ENCODE measurements at places on chromosomes 6 and 20.

DNA sequence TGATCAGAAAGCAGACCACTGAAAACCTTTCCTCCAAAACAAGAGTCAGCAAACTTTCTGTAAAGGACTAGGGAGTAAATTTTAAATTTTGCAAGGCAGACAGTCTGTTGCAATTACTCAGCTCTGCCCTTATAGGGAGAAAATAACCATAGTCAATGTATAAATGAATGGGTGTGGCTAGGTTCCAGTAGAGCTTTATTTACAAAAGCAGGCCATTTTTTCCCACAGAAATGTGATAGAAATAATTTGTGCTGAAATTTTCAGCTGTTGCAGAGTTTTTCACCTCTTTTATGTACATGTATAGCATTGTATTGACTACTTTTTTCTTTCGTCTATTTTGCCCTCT lies 7.7 kb downstream of the AMD1 start:
- DNase-seq, result no peak

DNA sequence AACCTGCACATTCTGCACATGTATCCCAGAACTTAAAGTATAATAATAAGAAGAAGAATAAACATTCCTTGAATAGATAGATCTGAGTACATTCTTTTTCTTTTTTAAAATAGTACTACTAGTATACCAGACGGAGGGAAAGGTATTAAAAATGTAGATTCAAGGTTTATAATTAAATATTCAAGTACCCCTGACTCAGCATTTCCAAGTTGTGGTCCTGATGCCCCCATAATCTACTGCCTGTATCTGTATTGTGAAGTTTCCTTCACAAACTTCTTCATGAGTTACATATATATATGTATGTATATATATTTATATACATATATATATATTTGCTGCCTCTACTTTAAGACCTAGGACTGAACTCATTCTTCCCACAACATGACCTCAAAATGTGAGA lies 14.0 kb downstream of the FRK start:
- DNase-seq, result no peak

DNA sequence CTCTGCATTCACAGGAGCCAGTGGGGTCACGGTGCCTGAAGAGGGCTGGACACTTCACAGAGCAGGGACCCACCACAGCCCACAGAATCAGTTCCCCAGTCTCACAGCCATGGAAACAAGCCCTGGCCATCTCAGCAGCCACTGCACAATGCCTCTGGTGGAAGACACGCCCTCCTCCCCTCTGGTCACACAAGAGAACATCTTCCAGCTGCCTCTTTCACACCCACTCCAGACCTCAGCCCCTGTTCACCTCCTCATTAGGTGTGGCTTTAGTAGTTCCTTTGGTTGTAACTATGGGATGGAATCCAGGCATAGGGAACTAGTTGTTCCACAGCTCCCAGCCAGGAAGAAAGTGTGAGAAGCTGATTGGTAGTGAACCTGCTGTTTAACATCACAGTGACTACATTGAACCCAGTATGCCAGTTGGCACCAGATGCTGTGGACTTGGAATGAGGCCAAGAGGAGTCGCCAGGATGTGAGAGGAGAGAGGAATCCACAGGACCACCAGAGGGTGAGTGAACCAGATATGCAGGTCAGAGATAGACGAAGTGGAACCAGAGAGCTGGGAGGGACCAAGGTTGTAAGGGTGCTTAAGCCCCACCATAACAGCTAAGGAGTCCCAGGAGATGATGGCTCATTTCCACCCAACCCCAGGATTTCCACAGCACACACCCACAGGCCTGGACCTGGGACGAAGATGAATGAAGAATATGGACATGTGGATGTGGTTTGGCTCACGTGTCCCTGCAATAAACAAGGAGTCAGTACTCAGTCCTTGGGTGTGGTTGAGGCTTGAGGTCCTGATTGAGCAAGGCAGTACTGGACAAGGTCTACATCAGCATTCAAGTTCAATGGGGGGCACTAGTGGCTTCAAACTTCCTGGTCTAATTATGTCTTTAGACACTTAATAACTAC lies 8.8 kb upstream of the BTN3A3 start:
- no peak for DNase-seq

DNA sequence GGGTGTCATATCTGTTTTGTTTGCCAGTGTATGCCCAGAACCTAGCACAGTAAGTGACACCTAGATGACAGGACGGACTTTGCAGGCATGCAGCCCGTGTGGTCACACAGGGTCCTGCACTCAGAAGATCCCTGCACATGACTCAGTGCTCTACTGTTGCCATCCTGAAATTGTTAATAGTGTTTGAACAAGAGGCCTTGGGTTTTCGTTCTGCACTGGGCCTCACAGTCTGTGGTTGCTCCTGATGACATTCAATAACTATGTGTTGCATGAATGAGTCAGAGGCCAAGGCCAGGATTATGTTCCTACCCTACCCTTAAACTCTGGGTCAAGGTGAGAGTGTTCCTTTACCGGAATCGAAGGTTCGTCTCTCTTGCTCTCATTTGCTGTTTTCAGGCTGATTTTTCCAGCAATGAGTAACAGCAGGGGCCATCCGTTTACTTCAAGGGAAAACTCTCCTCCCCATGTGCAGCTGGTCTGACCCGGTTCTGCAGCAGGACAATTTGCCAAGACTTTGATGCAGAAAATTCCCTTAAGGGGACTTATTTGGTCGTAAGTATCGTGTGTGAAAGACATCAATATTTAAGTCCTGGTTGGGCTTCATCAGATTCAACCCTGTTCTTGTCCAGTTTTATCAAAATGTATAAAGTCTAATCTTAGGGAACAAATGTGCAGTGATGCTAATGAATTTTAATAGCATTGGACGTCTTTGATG lies 13.0 kb upstream of the PFDN4 start:
- DNase-seq, result no peak

DNA sequence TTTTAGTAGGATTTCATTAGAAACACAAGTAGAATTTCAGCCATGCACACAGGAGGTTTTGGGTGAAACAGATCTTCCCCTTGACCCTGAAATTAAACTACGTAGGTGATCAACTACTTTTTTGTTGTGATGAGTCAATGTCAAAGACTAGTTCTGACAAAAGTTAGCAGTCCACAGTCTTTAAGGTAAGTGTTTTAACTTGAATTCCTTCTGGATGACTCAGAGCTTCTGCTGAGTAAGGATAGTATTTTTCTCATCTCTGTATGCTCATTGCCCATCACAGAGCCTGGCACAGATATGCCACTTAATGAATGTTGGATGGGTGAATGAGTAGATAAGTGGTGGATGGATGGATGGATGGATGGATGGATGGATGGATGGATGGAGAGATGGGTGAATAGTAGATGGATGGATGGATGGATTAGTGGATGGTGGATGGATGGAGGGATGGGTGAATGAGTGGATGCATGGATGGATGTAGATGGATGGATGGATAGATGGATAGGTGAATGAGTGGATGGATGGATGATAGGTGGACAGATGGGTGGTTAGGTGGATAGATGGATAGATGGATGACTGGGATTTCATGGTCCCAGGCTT lies 165.3 kb downstream of the ZMYND8 start:
- no peak for DNase-seq

GRCh38 chr6:36724514-36725390 lies 27.1 kb downstream of the RAB44 start:
- DNase-seq, result peak; percentile 27

DNA sequence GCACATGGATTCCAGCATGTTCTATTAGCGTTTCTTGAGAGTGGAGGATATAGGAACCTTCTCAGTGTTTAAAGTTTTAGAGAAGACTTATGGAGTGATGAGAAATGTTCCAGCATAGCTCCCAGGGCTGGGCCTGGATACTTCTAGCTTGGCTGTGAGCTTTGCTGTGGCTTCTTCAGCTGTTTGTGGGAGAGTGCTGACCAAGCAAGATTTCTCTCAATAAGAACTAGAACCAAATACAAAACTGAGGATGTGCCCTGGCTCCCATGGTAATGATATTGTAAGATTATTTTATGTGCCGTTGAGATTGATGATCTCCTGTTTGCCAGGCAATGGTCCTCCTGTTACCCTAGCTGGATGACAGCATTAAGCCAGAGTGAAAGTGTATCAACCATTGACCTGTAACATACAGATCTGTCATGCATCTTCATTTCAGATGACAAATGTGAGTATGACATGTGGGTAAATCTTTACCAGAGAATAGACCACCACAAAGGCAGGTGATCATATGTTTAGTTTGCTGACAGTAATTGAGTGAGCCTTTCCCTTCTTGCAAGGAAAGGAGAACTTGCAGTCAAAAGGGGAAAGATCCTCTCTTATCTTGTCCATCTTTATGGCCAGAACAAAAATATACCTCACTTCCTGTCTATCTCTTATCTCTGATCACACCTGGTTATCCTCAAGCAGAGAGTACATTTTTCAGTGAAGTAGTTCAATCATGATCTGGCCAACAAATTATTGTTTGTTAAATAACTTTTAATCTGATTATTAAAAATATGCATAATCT lies 180.1 kb downstream of the SLC24A3 start:
- no peak for DNase-seq

GRCh38 chr6:165807249-165807960 lies 144.4 kb upstream of the PDE10A start:
- no peak for DNase-seq

Measured in CD14-positive monocyte (primary cell).